SJCRH30 (cell line): ENCODE measurements at places on chromosomes 2 and 18. TPM values are rescaled to one million over a fixed set of nuclear protein-coding genes. Genes with fewer than 3 reads are reported as not detected.

Gene KCNG3
- 0.03 and 0.06 TPM in 2 replicates for total RNA-seq

Gene ADAM23
- total RNA-seq = 23.5 and 25.0 TPM in 2 replicates

Gene LIPT1
- total RNA-seq = 7.7 TPM in 2 replicates

Gene DNER
- 0.15 and 0.18 TPM in 2 replicates for total RNA-seq

Gene GALM
- 19.6 and 22.0 TPM in 2 replicates for total RNA-seq

Gene TMSB10
- total RNA-seq = 2,317 and 2,398 TPM in 2 replicates

Gene MAPK4
- not detected in 2 replicates for total RNA-seq

Gene ADD2
- 0.08 and 0.13 TPM in 2 replicates for total RNA-seq

Gene TM4SF20
- not detected in 2 replicates for total RNA-seq

Gene IL1F10
- total RNA-seq = not detected in 2 replicates
